ENCODE measurements at places on chromosomes 1 and 21.

GRCh38 chr1:55214934-55215193, 300 bp downstream of the USP24 start:
- DNase-seq, result no peak

GRCh38 chr1:67860776-67861175, 27.5 kb upstream of the GNG12 start:
- DNase-seq, result no peak

DNA sequence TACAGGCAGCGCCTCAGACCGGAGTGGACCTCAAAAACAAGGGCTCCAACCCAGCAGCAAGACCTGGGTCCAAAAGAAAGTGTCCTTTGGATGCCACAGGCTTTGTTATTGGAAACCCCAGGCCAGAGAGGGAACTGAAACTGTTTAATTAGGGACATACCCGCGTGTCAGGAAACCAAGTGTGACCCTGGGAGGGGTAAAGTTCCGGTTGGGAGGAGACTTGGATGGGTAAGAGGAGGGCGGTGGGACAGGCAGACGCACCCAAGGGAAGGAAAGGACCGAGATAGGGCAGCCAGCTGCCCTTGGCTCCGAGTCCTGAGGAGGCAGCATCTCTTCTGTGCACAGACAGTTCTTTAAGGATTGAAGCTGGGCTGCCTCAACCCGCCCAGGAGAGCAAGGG, 71.4 kb downstream of the CDC7 start:
- DNase-seq, result no peak

DNA sequence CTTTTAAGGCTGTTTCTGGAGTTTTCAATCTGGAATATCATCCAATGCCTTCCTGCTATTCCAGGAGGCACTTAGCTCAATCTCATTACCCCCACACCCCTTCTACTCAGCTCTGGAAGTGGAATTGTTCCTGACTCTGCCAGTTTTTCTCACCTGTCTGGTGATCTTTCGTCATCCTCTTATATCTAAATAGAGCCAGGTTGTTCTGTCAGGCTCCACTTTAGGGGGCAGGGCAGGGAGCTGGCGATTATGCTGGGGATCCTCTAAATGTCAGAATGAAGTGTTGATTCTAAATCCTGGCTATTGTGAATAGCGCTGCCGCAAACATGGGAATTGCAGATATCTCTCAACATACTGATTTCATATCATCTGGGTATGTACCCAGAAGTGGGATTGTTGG, 63.6 kb upstream of the ETV3 start:
- DNase-seq, result no peak

DNA sequence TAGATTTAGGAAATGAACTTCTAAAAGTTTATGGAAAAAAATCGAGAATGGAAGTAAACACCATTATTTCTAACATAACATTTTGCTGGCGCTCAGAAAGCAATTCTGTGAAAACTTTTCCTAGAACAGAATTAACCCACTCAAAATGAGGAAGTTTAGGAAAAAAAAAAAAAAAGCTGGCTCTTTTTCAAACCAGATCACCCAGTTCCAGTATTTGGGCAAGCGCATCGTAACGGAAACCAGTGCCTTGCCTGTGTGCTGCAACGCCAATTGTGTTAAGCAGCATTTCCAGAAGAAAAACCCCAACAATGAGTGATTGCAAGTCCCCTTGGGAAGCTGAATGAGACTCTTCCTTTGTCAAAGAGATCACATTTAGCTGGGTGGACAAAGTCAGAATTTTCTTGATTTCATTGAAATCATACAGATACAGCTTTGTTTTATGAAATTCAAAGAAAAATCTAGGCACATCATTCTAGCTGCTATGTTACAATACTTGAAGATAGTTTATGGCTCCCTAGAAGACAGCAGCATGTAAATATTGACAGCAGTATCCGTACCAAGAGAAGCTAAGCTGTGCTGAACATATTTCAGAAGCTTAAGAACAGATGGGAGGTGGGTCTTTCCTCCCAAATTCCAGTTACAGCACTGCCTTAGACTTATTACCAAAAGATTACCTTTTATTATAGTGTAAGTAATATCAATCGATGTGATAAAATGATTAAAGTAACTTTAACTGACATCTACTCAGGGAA, 113.4 kb downstream of the ERG start:
- no peak for DNase-seq

DNA sequence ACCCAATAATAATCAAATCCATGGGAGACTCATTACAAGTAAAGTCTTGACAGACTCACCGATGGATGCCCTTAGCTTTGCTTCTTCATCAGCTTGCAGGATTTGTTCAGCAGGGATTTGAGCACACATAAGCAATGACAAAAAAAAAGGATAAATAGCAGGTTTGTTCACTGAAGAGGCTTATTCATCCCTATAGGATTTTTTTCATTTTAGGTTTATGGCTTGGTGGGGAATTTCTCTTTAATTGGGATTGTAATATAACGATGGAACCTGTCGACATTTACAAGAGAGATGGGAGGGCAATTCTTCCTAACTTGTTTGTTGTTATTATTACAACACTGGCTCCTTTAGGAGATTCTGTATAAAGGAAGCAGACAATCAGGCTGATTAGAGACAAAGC, 649.1 kb upstream of the PLXNA2 start:
- DNase-seq, result no peak

- no peak for DNase-seq
These were observed 1.1 kb upstream of the ERRFI1 start for GRCh38 chr1:8026976-8027747.

- DNase-seq, result no peak
These were observed 974 bp downstream of the ACTN2 start for GRCh38 chr1:236687273-236687672.

DNA sequence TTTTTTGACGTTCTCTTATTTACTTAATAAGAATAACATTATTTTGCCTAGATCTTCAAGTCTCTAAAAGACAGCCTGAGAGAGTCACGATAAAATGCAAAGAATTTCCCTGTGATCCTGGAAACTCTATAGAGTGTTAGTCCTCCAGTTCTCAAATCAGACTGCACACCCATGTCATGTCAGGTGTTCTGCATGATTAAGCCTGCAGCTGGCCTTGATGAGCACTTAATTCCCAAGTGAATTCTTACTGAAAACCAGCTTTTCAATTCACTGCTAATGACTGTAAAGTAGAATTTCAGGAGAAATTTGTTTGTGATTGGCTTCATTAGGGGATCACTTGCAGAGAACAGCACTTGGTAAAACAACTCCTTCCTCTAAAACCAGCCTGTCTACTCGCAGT, 41.9 kb downstream of the CHML start:
- DNase-seq, result no peak

- no peak for DNase-seq
These were observed 22.8 kb downstream of the DHRS3 start for GRCh38 chr1:12594966-12595756.

- DNase-seq, result peak; percentile 9
These were observed 130.4 kb downstream of the DYRK1A start for GRCh38 chr21:37496972-37497371.

- DNase-seq, result no peak
These were observed 50.0 kb downstream of the CACHD1 start for GRCh38 chr1:64519901-64520300.

GRCh38 chr21:30227633-30228404, 11.9 kb upstream of the CLDN8 start:
- no peak for DNase-seq

GRCh38 chr1:29906927-29907326, 670.6 kb downstream of the PTPRU start:
- DNase-seq, result no peak

DNA sequence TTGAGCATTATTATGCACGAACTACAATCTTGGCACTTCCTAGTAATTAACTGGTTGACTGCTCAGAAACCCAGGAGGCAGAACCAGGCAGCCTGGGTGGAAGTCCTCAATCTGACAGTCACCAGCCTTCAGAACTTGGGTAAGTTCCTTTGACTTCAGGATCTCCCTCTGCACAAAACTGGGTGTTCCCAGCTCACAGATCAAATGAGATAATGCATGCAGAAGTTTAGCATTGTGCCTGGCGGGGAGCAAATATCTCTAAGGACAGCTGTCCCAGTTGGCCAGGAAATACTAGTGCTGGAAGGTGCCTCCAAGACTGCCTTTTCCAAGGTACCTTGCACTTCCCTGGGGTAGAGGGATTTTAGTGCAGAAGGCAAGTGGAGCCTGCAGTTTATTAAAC, 294.8 kb downstream of the PCP4 start:
- DNase-seq, result no peak

- no peak for DNase-seq
These were observed 16.9 kb upstream of the MCL1 start for GRCh38 chr1:150596095-150596892.

DNA sequence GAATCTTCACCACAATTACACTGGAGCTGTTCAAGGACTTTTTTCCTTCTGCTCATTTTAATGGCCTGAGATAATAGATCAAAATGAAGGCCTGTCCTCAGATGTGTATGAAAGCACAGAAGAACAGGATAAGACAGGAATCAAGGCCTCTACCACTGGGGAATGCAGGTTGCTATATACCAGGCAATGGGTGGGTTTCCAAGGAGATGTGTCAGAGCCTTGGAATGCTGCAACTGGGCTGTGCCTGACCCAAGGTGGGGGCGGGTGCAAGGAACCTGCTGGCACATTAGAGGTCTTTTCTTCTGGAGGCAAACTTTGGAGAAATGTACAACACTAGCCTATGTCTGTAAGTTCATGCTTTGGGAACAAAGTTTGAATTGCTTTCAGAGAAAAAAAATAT, 21.7 kb upstream of the LAMC2 start:
- DNase-seq, result no peak

DNA sequence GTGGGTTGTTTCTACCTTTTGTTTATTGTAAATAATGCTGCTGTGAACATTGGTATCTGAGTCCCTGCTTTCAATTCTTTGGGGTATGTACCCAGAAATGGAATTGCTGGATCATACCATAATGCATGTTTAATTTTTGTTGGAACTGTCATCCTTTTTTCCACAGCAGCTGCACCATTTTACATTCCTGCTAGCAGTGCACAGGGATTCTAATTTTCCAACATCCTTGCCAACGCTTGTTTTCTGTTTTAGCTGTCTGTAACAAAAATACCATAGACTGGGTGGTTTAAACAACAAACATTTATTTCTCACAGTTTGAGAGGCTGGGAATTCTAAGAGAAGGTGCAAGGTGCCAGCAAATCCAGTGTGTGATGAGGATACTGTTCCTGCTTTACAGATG, 65.1 kb downstream of the RAVER2 start:
- DNase-seq, result no peak

- peak; percentile 13 for DNase-seq
These were observed 26.9 kb downstream of the OR6Y1 start for GRCh38 chr1:158527190-158527815.

GRCh38 chr1:155982106-155982505, 3.8 kb upstream of the ARHGEF2 start:
- no peak for DNase-seq

DNA sequence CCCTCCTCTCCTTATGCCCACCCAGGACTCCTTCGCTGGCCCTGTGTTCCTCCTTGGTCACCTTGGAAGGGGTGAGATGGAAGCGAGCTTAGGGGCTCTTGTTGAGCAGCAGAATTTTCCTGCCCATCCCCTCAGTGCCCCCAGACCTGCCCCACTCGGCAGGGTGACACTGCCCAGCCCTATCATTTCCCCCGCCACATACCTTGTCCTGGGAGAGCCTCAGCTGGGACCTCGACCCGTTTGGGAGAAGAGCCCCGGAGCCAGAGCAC, 1.4 kb upstream of the FNDC5 start:
- DNase-seq, result no peak

DNA sequence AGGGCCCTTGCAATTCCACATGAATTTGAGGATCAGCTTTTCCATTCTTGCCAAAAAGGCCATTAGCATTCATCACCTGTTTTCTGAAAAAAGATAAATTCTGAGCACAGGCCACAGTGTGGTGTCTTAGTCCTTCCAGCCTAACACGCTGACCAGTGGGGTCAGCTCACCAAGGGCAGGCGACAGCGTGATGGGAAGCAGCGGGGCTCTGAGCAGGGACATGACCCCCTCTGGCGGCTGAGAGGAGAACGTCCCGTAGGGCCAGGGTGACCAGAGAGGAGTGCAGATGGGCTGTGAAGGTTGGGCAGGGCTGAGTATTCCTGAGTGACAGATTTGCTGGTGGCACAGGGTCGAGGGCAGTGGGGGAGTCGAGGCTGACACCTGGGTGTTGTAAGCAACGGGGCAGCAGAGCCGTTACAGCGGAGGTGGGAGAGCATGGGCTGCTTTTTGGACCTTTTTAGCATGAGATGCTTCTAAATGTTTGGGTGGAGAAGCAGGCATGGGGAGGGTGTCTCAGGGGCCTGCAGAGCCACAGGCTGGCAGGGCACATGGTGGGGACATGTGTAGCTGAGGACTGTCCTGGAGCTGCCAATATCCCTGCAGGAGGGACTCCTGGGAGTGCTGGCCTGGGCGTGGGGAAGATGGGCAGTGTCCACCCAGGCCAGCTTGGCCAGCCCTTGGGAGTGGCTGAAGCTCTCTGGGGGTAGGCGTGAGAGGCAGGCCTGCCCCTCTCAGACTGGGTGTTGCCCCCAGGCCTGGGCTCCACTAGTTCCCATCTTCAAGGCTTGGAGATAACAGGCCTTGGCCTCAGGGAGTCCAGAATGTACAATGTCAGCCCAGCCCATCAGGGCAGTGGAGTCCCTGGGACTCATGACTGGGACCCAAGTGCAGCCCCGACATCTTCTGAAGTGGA, 8.6 kb upstream of the CALML6 start:
- peak; percentile 73 for DNase-seq

GRCh38 chr1:111242805-111243523, 15.5 kb downstream of the CHI3L2 start:
- no peak for DNase-seq

DNA sequence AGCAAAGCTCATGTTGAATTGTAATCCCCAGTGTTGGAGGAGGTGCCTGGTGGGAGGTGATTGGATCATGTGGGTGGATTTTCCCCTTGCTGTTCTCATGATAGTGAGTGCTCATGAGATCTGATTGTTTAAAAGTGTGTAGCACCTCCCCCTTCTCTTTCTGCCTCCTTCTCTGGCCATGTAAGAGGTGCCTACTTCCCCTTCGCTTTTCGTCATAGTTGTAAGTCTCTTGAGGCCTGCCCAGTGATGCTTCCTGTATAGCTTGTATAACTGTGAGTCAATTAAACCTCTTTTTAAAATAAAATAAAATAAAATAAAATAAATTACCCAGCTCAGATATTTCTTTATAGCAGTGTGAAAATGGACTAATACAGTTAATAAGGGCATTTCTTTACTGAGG, 1025.7 kb downstream of the PLA2G4A start:
- DNase-seq, result no peak

GRCh38 chr1:224539971-224540370, 76.1 kb upstream of the CNIH3 start:
- no peak for DNase-seq

DNA sequence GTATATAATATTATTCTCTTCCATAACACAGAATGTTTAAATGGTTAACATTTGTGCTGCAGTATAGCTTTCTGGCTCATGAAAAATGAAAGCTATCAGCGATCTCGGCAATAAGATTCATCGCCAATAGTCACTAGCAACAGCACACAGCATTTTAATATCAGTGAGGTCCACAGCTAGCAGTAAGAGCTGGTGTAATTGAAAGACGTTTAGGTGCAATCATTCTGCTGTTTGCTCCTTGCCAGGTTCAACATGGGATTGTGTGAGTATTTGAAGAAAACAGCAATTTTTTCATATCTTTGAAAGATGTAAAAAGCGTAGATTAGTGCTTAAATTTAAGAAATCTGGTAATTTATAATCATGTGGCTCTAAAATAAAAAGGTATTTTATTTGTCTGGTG, 20.1 kb downstream of the PRKACB start:
- no peak for DNase-seq

GRCh38 chr1:72851597-72851996, 569.3 kb upstream of the NEGR1 start:
- DNase-seq, result no peak

All from CD4-positive, alpha-beta T cell treated with Interleukin-12 subunit alpha and Interleukin-12 subunit beta, for 1 hour (primary cell).